ENCODE measurements at places on chromosomes 1 and 21. TPM values are rescaled to one million over a fixed set of nuclear protein-coding genes. Genes with fewer than 3 reads are reported as not detected.

The HORMAD1 gene
- 7.7 TPM for total RNA-seq

The OR14K1 gene
- not detected for total RNA-seq

The AMY1C gene
- not detected for total RNA-seq

The CD84 gene
- total RNA-seq: not detected

The GCLM gene
- total RNA-seq: 110 TPM

The NUP210L gene
- total RNA-seq: not detected

Measured in A549 treated with ZK216348 at 1 μM for 4 hours (cell line).